Daoy (cell line): ENCODE measurements at places on chromosomes 2 and 18. TPM values are rescaled to one million over a fixed set of nuclear protein-coding genes. Genes with fewer than 3 reads are reported as not detected.

DNA sequence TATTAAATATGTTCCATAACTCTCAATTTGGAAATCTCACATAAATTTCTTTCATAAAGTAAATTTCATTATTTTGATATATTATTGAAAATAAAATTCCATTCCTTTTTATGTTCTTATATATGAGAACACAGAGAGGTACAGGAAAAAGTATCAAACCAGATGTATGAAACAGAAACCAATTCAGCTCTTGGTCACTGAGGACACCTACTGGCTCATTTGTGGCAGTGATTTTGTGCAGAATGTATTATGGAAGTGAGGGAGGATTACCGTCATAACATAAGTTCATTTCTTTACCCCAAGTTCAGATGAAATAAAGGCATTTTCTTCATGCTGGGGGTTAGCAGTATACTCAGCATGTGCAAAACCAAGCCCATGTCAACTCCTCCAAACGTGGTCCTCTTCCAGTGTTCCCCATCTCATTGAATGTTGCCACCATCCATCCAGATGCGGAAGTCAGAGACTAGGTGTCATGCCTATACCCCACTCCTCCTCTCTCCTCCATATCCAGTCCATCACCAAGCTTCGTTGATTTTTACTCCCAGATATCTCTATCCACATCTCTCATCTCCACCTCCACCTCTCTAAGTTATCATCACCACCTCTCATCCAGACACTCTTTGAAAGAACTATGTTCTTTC, 41.7 kb upstream of the MALL start:
- peak; percentile 64 for DNase-seq

- no peak for DNase-seq
Measured at GRCh38 chr2:150598383-150598782, 110.9 kb upstream of the RND3 start.

DNA sequence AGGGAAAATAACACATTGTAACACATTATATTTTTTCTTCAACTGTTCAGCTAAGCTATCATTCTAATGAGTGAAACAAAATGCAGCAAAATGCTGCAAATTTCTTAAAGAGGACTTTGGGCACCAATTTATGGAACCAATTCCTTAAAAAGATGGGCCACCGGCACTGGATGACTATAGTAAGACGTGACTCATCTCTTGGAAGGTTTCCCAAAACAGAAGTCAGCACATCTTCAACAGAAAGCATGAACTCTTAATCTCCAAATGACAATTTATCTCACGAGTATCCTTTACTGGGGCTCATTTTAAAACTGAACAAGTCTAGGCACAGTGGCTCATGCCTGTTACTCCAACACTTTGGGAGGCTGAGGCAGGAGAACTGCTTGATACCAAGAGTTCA, 213.4 kb downstream of the CDH20 start:
- DNase-seq = peak; percentile 56

Gene B3GNT7
- total RNA-seq = 0.63 and 1.1 TPM in 2 replicates

GRCh38 chr2:149076863-149077412, 38.4 kb downstream of the LYPD6B start:
- peak; percentile 41 for DNase-seq

Gene COL5A2
- total RNA-seq = 34.9 and 41.7 TPM in 2 replicates

Gene SCYGR2
- total RNA-seq = not detected in 2 replicates
